ENCODE measurements at places on chromosomes 3 and 15.
A peak's percentile ranks its signal among the peaks of the same experiment; 100 is the strongest.

DNA sequence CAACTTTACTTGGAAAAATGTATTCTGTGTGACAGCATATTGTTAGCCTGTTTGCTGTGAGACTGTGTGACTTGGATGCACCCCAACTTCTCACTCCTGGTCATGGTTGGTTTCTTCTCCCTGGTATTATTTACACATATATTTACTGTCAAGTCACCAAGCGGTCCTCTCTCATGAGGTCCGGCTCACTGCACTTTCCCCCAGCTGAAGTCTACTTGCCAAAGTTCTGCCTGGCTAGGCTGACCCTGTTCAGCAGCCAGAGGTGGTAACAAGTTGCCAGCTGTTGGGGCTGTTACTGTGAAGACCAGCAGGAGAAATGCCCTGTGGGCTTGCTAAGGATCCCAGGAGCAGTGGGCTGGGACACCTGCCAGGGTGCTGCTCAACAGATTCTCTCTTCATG, 337.5 kb downstream of the MFSD1 start:
- no peak for DNase-seq

DNA sequence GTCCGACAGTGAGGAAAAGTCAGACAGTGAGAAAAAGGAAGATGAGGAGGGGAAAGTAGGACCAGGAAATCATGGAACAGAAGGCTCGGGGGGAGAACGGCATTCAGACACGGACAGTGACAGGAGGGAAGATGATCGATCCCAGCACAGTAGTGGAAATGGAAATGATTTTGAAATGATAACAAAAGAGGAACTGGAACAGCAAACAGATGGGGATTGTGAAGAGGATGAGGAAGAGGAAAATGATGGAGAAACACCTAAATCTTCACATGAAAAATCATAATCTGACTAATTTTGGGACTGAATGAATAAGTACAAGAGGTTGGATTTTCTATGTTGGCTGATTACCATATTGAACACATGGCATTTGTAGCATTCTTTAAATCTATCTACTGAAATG, 26.2 kb downstream of the SEC62 start:
- DNase-seq: no peak

DNA sequence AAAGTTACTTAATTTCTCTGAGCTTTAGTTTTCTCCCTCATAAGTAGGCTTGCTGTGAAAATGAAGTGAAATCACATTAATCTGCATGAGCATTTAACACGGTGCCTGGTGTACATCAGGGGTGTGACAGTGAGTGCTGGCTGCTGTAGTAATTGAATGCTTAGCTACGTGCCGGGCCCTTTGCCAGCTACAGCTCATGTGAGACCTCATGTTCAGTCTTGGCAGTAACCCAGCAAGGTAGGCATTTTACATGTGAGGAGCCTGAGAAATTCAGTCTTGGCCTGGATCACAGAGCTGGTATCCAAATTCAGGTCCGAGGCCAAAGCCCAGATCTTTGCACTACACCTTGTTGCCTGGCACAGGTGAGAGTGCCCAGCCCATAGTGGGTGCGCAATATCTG, 9.1 kb downstream of the GHRL start:
- no peak for DNase-seq

- no peak for DNase-seq
Observed at GRCh38 chr3:135911110-135911509, 54.4 kb upstream of the PPP2R3A start.

DNA sequence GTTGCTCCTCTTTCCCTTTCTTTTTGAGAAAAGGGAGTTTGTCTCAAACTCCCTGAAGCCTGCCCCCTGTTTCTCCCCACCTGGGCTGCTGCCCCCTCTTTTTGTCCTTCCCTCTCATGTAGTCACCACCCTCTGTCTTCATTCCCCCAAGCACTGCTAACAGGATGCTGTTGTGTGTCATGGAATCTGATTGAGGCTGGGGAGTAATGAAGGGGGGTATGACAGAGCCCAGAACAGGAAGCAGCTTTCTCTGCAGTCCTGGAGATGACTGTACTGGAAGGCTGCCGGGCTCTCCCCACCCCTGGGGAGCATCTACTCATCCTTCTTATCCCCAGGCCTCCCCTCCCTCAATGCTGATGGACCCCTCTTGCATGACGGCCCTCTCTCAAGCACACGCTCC, 181.6 kb downstream of the ABHD5 start:
- DNase-seq: no peak

DNA sequence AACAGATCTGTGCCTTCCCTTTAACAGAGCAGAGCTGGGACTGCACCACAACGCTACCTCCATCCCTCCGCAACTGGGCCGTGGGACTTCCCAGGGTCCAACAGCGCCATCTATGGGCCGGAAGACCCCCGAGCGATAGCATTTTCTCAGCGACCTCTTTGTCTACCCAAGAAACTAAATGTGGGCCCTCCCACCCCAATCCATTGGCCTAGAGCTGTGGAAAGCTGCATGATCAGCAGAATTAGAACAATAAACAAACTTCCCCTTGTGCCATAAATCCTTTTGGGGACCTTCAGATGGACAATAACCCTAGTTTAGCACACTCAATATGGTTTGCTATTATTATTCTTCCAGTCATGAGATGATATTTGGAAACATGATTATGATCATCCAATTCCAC, 74.8 kb upstream of the NTRK3 start:
- peak; percentile 47 for DNase-seq

DNA sequence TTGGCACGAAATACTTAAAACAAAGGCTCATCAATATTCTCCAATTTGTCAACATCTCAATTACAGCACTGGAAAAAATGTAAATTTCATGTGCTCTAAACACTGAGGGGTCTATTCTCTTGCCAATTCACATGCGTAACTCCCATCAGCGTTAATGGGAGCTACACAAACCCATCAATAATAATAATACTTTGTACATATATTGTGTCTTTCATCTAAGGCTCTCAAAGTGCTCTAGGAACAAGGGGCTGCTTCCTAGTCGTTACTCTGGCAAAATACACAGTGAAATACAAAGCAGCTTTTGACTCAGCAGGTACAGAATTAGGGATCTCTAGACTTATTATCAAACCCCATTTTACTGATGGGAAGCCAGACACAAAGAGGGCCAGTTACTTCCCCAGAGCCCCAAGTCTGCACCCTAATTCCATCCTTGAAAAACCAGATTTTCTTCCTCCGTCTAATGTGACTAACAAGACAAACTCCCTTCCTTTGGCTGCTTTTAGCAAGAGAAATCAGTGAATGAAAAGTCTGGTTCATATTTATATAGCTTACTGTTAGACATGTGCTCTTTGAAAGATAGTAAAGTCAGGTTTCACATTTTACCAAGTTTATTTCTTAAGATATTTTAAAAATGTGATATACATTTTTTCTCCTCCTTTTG, 20.0 kb downstream of the MEIS2 start:
- DNase-seq: no peak

DNA sequence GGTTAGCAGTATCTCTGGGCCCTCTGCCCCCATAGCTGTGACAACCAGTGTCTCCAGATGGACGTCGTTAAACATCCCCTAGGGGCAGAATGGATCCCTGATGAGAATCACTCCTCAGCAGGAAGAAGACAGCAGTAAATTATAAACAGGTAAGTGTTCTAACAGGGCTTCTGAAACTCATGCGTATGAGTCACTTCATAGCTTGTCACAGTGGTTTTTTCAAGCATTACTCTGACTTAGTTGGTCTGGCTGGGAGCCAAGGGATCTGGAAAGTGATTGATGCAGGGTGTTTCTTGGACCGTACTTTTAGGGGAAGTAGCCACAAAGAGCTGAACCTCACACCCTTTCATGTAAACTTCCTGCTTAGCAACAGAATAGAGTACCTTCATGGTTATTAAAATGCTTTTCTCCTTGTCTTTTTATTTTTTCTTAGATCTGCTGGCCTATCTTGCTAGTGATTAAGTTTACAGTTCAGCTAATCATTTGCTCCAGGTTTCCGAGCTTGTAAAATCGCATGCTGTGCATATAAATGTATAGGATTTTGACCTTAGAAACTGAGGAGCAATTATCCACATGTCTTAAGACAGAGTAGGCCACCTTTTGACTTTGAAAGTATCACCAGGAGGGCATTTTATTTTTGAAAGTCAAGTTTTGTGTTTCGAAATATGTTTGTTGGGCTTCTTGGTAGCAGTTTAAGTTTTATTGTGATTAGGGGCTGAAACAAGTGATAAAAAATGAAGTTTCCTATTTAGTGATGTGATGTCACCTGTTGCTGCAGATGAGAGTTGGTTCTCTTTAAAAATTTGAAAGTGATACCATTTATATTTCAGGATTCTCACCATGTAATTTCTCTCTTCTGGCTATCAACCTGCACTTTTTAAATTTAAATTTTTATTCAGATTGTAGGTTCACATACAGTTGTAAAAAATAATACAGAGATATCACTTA, 333.9 kb downstream of the PTPRG start:
- DNase-seq: no peak

DNA sequence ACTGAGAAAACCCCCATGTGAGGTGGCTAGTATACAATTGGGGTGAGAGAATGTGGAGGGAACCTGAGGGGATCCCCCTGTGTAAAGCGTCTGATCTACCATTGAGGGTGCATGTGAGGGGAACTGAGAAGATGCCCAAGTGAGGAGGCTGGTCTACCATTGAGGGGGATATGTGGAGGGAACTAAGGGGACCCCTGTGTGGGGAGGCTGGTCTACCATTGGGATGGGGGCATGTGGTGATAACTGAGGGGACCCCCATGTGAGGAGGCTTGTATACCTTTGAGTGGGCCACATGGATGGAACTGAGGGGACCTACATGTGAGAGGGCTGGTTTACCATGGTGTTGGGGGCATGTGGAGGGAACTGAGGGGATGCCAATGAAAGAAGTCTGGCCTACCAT, 160.8 kb downstream of the FBLN2 start:
- DNase-seq: peak; percentile 7

DNA sequence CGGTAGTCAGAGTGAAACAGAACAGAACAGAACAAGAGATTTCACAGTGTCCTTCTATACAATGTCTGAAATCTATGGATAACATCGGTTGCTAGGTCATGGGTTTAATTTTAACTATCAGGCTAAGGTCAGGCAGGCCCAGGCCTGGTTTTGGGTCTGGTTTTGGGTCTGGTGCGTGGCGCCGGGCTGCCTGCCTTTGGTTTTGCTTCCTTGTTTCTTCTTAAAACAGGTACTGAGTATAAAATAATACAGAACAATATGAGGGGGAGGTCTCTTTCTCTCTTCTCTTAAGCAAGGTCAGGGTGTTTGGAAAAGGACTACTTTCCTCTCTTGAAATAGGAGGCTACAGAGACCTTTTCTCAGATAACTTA, 1.4 kb downstream of the AEN start:
- no peak for DNase-seq

- DNase-seq: no peak
Observed at GRCh38 chr15:85494048-85494777, 113.8 kb downstream of the AKAP13 start.

GRCh38 chr15:89177633-89178306, 43.6 kb downstream of the RLBP1 start:
- peak; percentile 43 for DNase-seq

DNA sequence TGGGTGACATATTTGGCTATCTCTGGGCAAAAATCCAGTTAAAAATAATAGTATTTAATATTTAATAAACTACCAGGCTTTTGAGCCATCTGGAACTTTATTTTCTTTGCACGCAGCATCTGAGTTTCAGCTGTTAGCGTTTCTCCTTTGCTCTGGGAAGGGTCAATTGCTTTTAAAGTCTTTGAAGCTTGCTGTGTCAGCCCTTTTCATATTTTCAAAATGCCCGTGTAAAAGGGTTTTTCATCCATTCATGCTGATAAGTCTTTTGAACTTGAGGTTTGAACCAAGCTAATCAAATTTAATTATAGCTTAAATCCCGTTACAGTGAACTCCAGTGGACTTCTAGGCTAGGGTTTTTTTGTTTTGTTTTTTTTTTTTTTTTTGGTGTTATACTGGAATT, 79.1 kb downstream of the SLC25A26 start:
- DNase-seq: no peak

DNA sequence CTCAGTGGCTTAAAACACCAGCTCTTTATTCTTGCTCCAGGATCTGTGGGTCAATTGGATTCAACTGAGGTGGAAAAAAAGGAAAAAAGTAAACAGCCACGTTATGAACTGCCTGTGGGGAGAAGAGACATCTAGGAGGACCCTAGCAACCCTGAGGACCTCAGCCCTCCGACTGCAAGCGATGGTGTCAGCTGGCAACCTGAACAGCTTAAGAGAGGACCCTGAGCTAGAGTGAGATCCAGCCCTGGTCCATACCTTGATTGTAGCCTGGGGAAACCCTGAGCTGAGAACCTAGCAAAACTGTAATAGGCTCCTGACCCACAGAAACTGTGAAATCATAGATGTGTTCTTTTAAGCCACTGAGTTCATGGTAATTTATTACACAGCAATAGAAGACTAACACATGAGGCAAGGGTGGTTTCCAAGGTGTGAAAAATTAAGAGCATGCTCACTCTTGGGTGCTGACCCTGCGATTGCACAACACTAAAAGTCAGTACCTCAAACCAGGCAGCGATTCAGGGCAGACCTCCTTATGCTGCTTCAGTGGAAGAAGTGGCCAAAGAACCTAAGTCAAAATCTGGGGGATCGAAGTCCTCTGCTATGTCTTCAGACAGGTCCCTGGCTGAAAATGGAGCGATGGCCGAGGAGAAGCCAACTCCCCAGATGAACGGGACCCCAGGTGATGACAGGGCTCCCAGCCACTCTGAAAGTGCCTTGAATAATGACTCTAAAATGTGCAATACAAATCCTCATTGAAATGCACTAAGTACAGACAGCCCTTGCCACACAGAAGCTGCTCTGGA, 57.7 kb downstream of the GASK1A start:
- no peak for DNase-seq

GRCh38 chr15:78625606-78626280, 4.9 kb upstream of the CHRNA3 start:
- DNase-seq: no peak

DNA sequence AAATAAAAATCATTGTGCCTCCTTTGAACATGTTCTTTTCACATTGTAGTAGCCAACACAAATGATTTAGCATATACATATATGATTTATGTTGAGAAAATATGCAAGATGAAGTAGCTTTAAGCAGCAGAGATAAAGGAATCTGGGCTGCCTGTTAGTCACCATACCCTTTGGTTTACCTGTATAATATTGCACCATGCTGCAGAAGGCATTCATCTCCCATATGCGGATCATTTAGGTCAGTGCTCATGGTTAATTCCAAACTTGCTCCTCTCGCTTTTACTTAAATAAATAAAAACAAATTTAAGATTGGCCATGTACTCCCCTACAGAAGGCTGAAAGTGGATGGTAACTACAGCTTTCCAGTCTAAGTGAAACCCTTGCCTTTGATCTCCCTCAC, 86.7 kb upstream of the TBL1XR1 start:
- no peak for DNase-seq

Measured in activated CD4-positive, CD25-positive, alpha-beta regulatory T cell treated with anti-CD3 and anti-CD28 coated beads, Interleukin-2, amount 50 U/mL, for 72 hours (primary cell).